ENCODE measurements at places on chromosomes 7 and 10.

- DNase-seq = no peak
Observed at GRCh38 chr10:100736144-100736808, 9.1 kb upstream of the PAX2 start.

DNA sequence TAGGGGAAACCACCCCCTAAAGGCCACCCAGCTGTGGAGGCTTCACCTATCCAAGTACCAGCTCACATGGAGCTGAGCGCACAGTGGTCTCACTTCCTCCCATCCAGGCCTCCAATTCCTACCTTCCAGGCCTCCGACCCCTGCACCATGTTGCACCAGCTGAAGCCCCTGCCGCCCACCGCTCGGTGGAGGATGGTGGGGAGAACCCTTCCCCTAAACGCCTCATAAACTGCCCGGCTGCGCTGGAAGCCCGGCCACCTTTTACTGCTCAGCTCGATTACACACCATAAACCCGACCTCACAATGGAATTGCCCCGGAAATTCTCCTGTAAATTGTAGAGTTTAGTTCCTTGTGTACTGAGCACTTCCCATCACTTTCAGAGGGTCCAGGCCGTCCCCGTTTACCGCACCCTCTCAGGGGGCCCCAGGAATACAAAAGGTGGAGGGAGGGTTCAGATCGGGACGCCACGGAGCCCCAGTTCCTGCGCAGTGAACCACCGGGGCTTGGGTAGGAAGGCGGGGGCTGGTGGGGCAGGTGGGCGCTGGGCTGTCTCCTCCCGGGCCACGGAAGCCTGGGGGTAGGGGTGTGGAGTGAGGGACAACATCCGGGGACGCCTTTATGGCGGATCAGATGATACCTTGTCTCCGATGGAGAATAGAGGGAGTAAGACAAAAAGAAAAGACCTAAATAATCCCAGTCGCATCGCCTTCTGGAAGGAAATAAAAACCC is 1.4 kb upstream of the HOXA7 start:
- no peak for DNase-seq

DNA sequence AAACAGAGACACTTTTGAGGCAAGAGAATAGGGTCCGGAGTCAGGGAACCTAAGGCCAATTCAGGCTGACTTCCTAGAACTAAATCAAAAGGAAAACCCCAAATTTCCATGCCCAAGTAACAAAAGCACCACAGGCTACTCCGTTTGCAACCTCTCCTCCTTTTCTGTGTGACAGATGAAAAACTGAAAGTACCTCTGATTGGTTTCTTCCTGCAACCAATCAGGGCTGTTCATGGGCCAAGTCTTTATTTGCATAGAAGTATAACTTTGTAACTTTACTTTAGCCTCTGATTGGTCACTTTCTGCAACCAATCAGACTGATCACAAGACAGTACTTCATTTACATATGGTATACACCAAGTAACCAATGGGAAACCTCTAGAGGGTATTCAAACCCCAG is 239.9 kb upstream of the KCND2 start:
- no peak for DNase-seq

GRCh38 chr10:451021-451471 is 238.4 kb downstream of the DIP2C start:
- no peak for DNase-seq

DNA sequence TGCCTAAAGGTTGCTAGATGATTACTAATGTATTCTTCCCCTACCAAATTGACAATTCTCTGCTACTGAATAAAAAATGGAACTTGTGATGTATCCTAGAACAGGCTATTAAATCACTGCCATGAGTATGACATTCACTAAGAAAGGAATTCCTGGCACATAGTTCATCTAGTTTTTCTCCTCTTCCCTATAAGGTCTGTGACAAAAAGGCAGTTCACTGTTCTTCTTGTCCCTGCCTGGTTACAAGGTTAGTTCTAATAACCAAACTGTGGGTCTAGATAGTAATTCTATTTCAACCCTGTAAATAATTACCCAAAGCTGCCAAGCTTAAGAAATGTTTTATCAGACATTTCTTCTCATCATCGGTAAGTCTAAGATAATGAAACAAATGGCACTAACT is 245.6 kb downstream of the BICC1 start:
- DNase-seq = no peak

DNA sequence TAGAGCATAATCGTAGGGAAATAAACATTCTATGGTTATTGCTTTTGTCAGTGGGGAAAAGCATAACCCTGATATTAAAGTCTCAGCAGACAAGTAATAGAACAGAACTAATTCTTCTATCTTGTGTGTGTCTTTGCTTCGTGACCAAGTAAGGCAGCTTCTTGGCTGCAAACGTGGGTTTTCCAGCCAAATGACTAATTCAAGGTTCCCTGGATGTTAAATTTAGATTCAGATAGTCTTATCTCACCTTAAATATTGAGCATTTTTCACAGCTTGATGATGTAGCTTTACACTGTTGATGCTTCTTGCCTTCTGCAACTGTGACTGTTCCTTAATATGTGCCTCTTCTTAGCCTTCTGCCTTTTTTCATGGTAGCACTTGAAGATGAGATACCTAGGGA is 113.0 kb downstream of the EXOC4 start:
- no peak for DNase-seq

DNA sequence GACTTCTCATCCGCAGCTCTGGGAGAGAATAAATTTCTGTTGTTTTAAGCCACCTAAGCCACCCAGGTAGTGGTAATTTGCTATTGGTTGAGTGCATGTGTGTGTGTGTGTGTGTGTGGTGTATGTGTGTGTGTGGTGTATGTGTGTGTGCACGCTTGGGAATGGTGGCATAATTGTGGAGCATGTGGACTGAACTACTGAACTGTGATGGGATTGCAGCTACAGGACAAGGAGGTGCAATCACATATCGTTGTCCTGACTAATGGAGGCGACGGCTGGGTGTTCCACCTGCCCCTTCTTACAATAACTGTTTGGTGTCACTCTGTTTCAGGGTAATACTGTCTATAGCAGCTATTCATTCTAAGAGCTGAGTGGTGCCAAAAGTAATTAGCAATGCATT is 448.7 kb upstream of the PFKP start:
- no peak for DNase-seq

GRCh38 chr10:49593564-49593875 is 16.6 kb upstream of the SLC18A3 start:
- DNase-seq = peak; percentile 38
